ENCODE measurements at places on chromosomes 7 and 10. TPM values are rescaled to one million over a fixed set of nuclear protein-coding genes. Genes with fewer than 3 reads are reported as not detected.

GRCh38 chr7:151351027-151351426 lies 9.4 kb downstream of the NUB1 start:
- H3K27ac ChIP-seq: no peak overlapping the region
- H3K36me3 ChIP-seq: peaks cover 99% of the 10 kb centered on the region
- H3K4me1 ChIP-seq: peaks cover 13% of the 10 kb centered on the region
- peak; percentile 55 for DNase-seq

- no peak for DNase-seq
- no peak overlapping the region for H3K4me3 ChIP-seq
- H3K4me1 ChIP-seq: no peaks in the 10 kb centered on the region
- no peaks in the 10 kb centered on the region for H3K27me3 ChIP-seq
- H3K36me3 ChIP-seq: no peaks in the 10 kb centered on the region
Observed at GRCh38 chr10:123864923-123865322, 26.7 kb downstream of the CPXM2 start.

DNA sequence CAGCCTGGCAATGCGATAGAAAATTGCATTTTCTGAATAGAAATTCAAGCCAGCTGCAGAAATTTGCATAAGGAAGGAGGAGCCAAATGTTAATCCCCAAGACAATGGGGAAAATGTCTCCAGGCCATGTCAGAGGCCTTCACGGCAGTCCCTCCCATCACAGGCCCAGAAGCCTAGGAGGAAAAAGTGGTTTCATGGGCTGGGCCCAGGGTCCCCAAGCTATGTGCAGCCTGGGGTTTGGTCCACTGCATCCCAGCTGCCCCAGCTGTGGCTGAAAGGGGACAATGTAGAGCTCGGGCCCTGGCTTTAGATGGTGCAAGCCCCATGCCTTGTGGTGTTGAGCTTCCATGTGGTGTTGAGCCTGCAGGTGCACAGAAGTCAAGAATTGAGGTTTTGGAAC lies 10.0 kb upstream of the GARIN1A start:
- H3K36me3 ChIP-seq: no peaks in the 10 kb centered on the region
- H3K27me3 ChIP-seq: no peaks in the 10 kb centered on the region
- no peak overlapping the region for H3K27ac ChIP-seq
- no peaks in the 10 kb centered on the region for H3K4me1 ChIP-seq
- no peak overlapping the region for H3K4me3 ChIP-seq
- no peak for DNase-seq

DNA sequence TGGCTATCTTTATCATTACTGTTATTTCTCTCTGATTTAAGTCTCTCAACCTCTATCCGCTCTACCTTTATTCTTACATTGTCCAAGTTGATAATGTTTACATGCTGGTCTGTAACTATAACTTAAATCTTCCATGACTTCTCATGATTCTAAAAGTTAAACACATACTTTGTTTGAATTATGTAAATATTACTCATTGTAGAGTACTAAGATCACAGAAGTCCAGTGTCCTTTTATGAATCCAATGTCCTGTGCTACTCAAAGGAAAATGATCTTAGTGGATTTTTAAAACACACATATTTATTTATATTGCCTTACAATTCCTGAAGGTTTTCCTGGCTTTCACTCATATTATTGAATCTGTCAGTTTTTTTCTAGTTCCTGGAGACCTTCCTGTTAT lies 70.9 kb downstream of the BBS9 start:
- no peak overlapping the region for H3K27ac ChIP-seq
- H3K36me3 ChIP-seq: no peaks in the 10 kb centered on the region
- H3K27me3 ChIP-seq: no peaks in the 10 kb centered on the region
- no peak for DNase-seq

DNA sequence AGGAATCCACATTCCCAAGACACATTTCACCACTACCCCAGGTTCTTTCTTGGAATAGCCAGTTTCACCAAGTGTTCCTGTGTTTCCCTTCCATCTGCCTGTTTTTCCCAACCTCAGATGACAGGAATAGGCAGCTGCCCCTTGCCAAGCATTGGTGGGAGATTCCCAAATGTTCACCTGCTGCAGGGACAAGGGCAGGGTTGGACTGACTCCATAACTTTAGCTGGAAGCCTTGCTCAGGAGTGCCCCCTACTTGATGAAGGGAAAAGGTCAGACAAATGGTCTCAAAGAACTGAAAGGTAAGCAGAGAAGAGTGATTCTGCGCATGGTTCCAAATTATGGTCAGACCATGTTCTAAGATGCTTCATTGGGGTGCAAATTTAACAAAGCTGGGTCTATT lies 45.1 kb upstream of the LYZL1 start:
- no peaks in the 10 kb centered on the region for H3K27me3 ChIP-seq
- no peak overlapping the region for H3K4me3 ChIP-seq
- no peak overlapping the region for H3K27ac ChIP-seq
- peaks cover under 1% of the 10 kb centered on the region for H3K4me1 ChIP-seq
- no peak for DNase-seq
- H3K36me3 ChIP-seq: no peaks in the 10 kb centered on the region

DNA sequence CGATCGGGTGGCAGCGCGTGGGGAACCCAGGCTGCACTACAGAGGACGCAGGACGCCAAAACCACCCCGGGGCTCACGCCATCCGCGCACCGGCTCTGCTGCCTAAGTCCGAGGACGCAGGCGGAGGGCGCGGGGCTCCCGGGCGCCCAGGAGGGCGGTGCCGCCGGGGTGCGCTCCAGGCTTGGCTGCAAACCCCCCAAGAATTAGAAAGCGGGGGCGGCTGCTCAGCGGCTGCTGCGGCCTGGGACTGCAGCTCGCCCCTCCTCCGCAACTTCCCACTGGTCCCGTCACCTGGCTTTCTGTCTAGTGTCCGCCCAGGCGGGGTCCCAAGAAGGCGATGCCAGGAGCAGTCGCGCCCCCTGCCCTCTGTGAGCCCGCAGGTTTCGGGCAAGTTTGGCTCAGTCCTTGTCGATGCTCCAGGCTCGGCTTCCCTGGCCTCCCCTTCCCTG lies 1.7 kb upstream of the POU6F2 start:
- H3K36me3 ChIP-seq: no peaks in the 10 kb centered on the region
- peaks cover 52% of the 10 kb centered on the region for H3K27me3 ChIP-seq
- DNase-seq: no peak
- peak overlapping the region; percentile 28 for H3K4me3 ChIP-seq
- peaks cover 5% of the 10 kb centered on the region for H3K4me1 ChIP-seq
- H3K27ac ChIP-seq: no peak overlapping the region

- DNase-seq: no peak
- H3K27me3 ChIP-seq: peaks cover 6% of the 10 kb centered on the region
- H3K4me3 ChIP-seq: no peak overlapping the region
Observed at GRCh38 chr7:128100949-128101713, 69.9 kb upstream of the LRRC4 start.

DNA sequence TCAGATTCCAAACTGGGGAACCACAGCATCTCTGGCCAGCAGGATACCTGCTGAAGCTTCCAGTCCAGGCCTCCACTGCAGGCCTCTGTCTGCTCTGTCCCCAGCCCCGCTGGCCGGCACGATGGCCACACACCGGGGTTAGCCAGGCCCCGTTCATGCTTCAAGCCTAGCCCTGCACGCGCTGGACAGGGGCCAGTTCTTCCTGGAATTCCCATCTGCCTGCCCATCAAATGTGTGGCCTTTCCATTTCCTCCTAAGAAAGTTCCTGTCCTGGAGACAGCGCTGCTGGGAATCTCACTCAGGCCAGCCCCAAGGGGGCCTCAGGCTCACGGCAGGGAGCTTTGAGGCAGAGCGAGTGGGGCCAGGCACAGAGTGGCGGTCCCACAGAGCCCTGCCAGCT lies 18.0 kb downstream of the SH2B2 start:
- H3K27me3 ChIP-seq: peaks cover 15% of the 10 kb centered on the region
- H3K4me1 ChIP-seq: peaks cover 9% of the 10 kb centered on the region
- H3K36me3 ChIP-seq: no peaks in the 10 kb centered on the region

DNA sequence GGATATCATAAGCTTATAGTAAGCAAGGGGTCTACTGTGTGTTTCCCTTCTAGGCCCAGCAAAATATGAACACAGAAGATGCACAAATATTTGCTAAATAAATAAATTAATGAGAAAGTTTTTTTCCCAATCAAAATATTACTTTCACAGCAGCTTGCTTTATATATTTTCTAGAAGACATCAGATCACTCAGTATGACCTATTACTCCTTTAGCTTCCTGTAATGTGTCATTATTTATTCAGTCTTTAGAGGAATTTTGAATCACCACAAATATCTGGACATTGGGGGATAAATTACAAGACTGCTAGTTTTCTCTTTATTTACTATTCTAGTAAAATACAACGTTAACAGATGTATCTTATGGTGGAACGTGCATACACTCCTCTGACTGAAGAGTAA lies 765.8 kb upstream of the POM121L12 start:
- H3K27me3 ChIP-seq: no peaks in the 10 kb centered on the region
- H3K27ac ChIP-seq: no peak overlapping the region
- H3K4me3 ChIP-seq: no peak overlapping the region
- no peaks in the 10 kb centered on the region for H3K4me1 ChIP-seq
- DNase-seq: no peak

DNA sequence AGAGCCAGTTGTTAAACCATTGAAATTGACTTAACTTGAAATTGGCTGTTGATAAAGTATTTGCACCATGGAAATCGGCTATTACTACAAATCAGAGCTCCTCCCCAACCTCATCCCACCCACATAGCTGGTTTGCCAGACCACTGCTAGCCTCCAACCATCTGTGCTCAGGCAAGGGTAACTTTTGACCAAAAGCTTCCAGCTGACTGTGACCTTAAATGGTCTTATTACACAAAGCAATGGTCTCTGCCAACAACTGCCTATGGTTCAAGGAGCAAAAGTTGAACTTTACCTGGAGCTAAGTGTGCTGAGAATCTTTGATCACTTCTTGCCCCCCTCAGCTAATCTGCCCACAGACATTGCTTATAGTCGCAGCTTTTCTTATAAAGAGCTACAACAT lies 48.5 kb upstream of the ADRB1 start:
- peaks cover 8% of the 10 kb centered on the region for H3K4me1 ChIP-seq
- no peak overlapping the region for H3K4me3 ChIP-seq
- H3K27ac ChIP-seq: no peak overlapping the region
- no peaks in the 10 kb centered on the region for H3K36me3 ChIP-seq

- H3K4me3 ChIP-seq: no peak overlapping the region
- no peaks in the 10 kb centered on the region for H3K4me1 ChIP-seq
- no peak overlapping the region for H3K27ac ChIP-seq
- DNase-seq: no peak
- H3K36me3 ChIP-seq: no peaks in the 10 kb centered on the region
Observed at GRCh38 chr7:148747274-148747673, 48.6 kb downstream of the CUL1 start.

DNA sequence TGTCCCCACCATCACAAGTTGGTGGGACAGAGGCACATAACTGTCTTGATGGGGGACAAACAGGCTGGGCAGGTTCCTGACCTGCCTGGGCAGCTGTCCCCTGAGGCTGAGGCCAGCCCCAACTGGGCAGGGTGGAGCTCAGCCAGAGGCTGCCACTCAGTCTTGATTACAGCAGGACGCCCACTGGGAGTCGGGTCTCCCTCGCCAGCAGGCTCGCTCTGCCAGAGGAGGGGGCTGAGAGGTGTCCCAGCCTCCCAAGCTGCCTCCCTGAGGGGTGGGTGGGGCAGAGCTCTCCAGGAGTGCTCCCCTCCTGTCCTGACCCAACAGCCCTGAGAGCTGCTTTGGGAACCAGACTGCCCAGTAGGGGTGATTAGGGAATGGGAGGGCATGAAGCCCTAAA lies 1.8 kb upstream of the CAMK2G start:
- no peak for DNase-seq
- H3K27ac ChIP-seq: peak overlapping the region; percentile 35
- peaks cover 52% of the 10 kb centered on the region for H3K4me1 ChIP-seq
- H3K27me3 ChIP-seq: no peaks in the 10 kb centered on the region
- H3K4me3 ChIP-seq: no peak overlapping the region

- peaks cover 13% of the 10 kb centered on the region for H3K4me1 ChIP-seq
- H3K27ac ChIP-seq: no peak overlapping the region
- peak; percentile 80 for DNase-seq
- H3K27me3 ChIP-seq: no peaks in the 10 kb centered on the region
- H3K4me3 ChIP-seq: no peak overlapping the region
Observed at GRCh38 chr7:50492770-50493519, 42.8 kb upstream of the FIGNL1 start.

- DNase-seq: no peak
- no peaks in the 10 kb centered on the region for H3K27me3 ChIP-seq
- peak overlapping the region; percentile 78 for H3K27ac ChIP-seq
- no peaks in the 10 kb centered on the region for H3K36me3 ChIP-seq
- peaks cover 53% of the 10 kb centered on the region for H3K4me1 ChIP-seq
Observed at GRCh38 chr10:122126763-122127659, 138.0 kb downstream of the TACC2 start.

GRCh38 chr10:92907280-92907679 lies 59.0 kb downstream of the EXOC6 start:
- no peaks in the 10 kb centered on the region for H3K36me3 ChIP-seq
- H3K27me3 ChIP-seq: no peaks in the 10 kb centered on the region
- no peak overlapping the region for H3K4me3 ChIP-seq
- DNase-seq: no peak

GRCh38 chr7:138727336-138728099 lies 26.4 kb upstream of the SVOPL start:
- DNase-seq: no peak
- H3K36me3 ChIP-seq: no peaks in the 10 kb centered on the region
- no peak overlapping the region for H3K27ac ChIP-seq
- no peak overlapping the region for H3K4me3 ChIP-seq

DNA sequence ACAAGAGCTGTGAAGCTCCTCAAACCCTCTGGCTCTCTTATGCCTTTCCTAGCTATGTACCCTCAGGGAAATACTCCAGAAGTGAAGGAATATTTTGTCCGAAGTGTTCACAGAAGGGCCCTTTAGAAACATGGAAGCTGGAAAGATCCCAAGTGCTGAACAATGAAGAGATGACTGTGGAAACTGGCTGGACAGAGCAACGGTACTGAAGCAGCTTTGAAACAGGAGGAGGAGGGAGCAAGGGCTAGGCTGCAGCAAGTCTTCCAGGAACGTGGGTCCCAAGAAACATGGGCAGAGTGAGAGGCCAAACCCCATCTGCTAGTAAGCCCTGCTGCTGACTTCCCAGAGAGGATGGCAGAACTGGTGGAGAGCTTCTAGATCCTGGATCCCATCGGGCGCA lies 3.0 kb upstream of the PSAP start:
- H3K36me3 ChIP-seq: no peaks in the 10 kb centered on the region
- no peak for DNase-seq
- no peak overlapping the region for H3K4me3 ChIP-seq
- no peaks in the 10 kb centered on the region for H3K27me3 ChIP-seq

GRCh38 chr10:12873172-12873571 lies 128.3 kb downstream of the CCDC3 start:
- no peak for DNase-seq
- H3K27ac ChIP-seq: no peak overlapping the region
- H3K27me3 ChIP-seq: no peaks in the 10 kb centered on the region
- no peaks in the 10 kb centered on the region for H3K36me3 ChIP-seq

GRCh38 chr10:44619521-44619920 lies 234.6 kb upstream of the CXCL12 start:
- H3K4me1 ChIP-seq: no peaks in the 10 kb centered on the region
- H3K4me3 ChIP-seq: no peak overlapping the region
- DNase-seq: no peak
- H3K27ac ChIP-seq: no peak overlapping the region

ZNF804B gene
- not detected for total RNA-seq

HMX3 gene
- total RNA-seq: not detected

INPP5A gene
- total RNA-seq: 243 TPM

TFR2 gene
- total RNA-seq: not detected

MMD2 gene
- total RNA-seq: not detected

KCNIP2 gene
- 0.75 TPM for total RNA-seq

PDE6C gene
- not detected for total RNA-seq

IKZF1 gene
- total RNA-seq: 8.5 TPM

NCOA4 gene
- 151 TPM for total RNA-seq

GPC2 gene
- total RNA-seq: 0.58 TPM

NEUROD6 gene
- not detected for total RNA-seq

SLC16A9 gene
- total RNA-seq: 0.33 TPM

FGFBP3 gene
- total RNA-seq: 0.58 TPM
